Stimulated activated CD8-positive, alpha-beta memory T cell treated with anti-CD3 and anti-CD28 coated beads, Interleukin-2, amount 100 ng/mL, for 1 hour (primary cell): ENCODE measurements at places on chromosomes 16 and 17.
A peak's percentile ranks its signal among the peaks of the same experiment; 100 is the strongest.

DNA sequence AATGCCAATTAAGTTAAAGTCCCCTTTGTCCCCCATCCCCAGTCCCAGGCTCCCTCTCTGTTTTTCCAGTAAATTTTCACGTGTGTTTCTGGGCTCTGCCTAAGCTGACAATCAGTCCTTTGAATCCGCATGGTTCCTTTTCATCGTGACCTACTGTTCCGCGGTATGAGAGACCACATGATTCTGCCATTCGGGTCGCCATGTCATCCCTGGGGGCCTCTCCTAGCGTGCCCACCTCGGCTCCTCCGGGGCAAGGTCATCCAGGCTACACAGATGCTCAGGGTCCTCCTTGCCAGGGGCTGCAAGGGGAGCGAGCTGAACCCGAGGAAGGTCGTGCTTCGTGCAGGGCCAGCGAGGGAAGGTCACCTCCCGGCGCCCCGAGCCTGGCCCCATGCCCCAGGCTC is 157.6 kb downstream of the RAB11FIP4 start:
- DNase-seq, result no peak

DNA sequence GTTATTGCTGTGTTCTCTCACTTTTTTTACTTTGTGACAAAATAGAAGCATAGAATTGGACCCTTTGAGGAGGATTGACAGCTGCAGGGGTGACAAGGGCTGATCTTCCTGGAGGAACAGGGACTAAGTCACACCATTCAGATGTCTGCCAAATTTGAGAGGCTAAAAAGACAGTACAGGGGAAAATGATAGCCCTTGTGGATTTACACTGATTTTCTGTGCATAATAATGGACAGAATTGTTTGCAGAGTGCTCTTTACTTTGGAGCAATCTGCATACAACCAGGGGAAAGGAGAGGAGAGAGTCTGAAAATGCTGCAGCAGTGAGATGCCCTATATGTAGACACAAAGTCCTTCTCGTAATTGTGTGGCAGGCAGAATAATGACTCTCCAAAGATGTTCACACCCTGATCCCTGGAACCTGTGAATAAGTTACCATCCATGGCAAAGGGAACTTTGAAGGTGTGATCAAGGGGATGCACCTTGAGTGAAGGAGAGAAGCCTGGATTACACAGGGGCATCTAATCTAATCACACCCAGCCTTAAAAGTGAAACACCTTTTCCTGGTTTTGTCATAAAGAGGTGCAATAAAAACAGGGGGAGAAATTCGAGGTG is 221.4 kb upstream of the CPHXL start:
- no peak for DNase-seq

- no peak for DNase-seq
Measured at GRCh38 chr16:68737730-68738629, 888 bp downstream of the CDH1 start.

DNA sequence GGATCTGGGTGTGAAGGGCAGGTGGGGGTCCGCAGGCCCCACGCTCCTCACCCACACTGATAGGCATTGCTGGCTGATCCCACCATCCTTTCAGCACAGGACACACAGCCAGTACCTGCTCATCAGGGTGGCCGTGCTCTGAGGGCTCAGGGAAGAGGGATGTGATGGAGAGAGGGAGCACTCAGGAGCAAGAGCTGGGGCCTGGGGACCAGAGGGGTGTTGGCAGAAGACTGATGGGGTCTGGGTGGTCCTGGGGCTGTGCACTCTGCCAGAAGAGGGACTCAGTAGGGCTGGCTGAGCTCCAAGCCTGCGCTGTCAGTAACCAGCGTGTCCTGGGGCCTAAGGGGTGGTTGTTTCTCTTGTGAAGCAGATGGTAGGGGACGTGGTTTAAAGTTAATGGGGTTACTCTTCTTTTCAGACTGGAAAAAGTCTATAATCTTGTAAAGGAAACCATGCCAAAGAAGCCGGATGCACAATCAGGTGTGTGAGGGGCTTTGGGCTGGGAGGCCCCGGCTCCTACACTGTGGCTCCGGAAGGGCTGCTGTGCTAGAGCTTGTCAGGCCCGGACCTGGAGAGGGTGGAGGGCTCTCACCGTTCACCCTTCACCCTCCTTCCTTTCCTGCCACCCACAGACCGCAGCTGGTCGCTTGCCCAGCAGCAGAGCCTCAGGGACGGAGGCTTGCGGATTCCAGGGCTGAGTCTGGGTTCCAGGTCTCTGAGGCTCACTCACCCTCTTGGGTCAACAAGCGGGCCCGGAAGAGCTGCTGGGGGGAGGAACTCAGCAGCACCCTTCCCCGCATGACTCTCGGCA is 27.8 kb downstream of the POLR3E start:
- no peak for DNase-seq

- no peak for DNase-seq
Measured at GRCh38 chr17:82931699-82932517, 92.1 kb upstream of the ZNF750 start.

GRCh38 chr17:79877041-79877440 is 37.8 kb upstream of the CBX4 start:
- DNase-seq, result no peak

DNA sequence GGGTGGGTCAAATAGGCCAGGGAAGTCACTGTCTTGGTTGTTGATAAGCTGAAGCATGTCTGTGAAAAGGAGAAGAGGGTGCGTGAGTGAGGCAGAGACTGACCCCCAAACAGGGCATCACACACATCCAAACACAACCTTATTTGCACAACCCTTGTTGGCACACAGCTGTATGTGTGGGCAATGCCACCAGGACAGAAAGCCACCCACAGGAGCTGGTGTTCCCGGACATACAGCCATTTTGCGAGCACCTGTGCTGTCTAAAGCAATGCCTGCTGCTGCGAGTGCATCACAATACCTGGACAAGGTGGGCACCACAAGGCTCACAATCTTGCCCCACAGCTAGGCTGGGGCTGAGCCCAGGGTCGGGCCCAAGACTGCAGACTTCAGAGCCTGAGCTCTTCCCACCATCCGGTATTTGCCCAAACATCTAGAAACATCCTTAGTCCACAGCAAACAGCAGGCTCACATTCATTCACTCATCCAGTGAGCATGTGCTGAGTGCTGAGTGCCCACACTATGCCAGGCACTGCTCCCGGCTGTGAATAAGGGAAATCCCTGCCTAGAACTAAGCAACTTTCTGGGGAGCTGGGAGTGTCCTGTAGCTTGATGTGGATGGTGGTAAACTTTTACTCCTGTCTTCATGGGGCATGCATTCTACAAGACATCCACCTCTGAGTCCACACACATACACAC is 16.2 kb downstream of the SREBF1 start:
- no peak for DNase-seq

DNA sequence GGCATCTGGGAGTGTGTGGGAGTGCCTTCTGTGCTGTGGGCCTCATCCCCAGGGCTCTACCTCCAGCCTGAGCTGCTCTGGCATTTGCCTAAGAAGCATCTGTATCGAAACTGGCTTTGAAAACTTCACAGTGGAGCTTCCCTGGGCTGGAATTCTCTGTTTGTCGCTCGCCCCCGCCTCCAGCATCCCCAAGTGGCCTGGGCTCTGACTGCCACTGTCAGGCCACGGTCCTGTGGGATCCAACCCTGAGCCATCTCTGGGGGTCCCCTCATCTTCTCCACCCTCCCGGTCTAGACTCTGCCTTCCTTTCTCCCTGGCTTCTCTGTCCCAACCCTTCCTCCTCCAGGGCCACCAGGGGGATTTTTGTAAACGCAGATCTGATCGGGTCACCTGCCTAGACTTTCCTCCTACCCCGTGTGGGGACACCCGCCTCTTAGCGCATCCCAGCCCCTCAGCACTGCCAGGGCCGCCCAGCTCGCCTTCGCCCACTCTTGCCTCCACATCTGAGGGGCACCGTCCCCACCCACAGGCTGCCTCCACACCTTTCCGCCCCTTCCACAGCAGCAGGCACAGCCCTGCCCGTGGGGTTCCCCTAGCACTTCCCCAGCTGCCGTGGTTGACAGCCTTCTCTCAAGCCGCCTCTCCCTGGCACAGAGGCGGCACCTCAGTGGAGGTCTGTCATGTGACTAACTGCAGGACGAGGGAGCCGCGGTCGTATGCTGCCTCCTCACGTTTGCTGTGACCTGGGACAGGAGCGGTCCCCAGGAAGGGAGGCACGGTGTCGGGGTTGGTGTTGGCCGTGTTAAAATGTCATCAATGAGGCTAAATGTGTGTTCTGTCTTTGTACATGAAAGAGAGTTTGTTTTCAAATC is 12.0 kb downstream of the TBC1D24 start:
- DNase-seq, result peak; percentile 51

DNA sequence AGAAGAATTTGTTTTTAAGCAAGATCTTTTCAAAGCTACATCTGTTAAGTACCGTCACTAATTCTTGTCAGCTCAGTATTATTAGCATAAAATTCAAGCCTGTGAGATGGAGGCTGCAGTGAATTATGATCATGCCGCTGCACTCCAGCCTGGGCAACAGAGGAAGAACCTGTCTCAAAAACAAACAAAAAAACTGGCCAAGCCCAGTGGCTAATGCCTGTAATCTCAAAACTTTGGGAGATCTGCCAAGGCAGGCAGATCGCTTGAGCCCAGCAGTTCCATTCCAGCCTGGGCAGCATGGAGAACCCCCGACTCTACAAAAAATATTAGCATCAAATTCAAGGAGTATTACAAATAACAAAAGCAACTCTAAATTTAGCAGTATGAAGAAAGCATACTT is 88.0 kb downstream of the STXBP4 start:
- DNase-seq, result no peak

GRCh38 chr17:51590071-51590656 is 329.8 kb downstream of the UTP18 start:
- DNase-seq, result no peak

DNA sequence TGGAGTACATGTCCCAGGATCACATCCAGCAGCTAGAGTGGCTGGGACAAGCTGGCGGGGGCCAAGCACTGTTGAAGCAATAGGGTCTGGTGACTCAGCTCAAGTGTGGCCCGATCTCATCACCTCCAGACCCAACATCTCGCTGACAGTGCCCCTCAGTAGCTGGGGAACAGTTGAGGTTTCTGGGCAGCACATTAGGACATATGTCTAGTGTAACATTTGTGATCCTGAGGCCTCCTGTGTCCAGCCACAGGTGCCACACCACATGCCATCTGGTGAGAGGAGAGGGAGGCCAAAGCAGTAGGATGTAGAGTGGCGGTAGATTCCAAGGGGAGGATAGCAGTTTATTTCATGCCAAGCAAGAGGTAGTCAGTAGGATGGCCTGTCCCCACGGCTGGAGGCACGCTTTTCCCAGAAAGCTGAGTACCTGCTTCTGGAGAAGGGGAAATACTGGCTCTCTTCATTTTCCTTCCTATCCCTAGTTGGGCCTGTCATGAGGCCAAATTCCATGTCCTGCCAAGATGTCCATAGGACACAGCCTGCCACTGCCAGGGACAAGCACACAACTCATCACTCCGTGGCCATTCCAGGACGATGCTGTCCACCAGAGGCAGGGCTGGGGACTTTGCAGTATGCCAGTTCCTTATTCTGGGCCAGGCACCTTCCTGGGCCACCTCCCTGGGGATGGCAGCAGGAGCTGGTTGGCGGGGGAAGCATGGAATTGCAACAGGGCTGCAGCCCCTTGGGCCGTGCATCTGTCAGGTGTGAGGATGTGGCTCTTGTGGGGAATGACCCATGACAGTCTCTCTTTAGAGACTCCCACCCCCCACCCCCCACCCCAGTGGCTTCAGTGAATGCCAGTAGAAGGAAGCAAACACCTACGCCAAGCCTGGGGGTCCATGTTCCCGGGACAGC is 24.0 kb downstream of the GGA3 start:
- DNase-seq, result no peak

DNA sequence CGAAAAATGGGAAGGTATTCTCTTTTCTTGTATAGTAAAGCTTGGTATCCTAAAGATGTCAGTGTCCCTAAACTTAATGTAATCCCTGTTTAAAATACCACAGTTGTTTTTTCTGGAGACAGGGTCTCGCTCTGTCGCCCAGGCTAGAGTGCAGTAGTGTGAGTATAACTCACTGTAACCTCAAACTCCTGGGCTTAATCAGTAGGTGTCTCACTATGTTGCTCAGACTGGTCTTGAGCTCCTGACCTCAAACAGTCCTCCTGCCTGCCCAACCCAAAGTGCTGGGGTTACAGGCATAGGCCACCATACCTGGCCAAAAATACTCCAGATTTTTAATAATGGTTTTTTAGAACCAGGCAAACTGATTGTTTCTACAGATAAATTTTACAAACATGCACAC is 8.2 kb downstream of the DCAF7 start:
- no peak for DNase-seq

- DNase-seq, result no peak
Measured at GRCh38 chr17:7138800-7139381, 24.3 kb upstream of the ASGR2 start.

DNA sequence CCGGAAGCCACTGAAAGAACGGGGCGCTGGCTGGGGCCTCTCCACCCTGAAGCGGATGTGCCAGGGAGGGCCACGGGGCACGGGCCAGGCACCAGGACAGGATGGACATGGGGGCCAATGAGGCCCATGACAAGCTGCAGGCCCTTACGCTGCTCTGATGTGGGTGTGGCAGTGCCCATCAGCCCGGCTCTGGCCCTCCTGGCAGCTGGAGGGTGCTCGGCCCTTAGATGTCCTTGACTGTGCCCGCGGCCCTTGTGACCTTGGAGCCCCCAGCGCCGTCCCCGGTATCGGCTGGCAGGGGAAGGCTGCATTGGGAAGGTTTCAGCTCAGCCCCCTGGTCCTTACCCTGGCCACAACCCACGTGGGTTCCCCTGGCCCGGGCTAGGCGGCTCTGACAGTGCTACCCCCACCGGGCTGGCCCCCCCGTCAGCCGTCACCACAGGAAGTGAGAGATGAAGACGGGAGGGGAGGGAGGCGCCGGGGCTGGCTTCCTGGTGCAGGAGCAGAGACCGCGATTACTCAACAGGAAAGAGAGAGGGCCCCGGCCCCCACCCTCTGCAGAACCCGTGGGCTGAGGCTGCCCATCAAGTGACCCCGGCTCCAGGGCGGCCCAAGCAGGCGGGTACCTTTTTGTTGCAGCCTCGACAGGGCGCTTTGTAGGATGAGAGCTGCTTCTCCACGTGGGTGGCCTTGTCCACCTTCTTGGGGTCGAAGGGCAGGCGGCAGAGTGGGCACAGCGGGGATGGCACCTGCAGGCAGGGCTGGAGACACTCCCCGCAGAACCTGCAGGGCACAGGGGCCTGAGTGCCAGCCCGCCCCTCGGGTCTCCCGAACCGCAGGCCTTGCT is 5.3 kb downstream of the RNF166 start:
- DNase-seq, result peak; percentile 93

GRCh38 chr17:42025936-42026335 is 6.0 kb downstream of the NKIRAS2 start:
- no peak for DNase-seq

DNA sequence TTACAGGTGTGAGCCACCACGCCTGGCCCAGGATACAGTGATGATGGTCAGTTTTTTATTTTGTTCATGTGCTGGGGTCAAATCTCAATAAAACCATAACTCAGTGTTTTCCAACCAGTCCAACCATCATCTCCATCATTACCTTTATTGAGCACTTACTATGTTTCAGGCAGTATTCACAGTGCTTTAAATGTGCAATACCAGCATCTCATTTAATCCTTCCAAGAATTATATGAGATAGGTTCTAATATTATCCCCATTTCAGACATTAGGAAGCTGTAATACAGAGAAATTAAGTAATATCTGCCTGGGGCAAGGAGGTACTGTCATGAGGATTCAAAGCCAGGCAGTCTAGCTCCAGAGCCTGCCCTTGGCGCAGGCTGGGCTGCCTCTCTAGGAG is 36.9 kb upstream of the TANGO6 start:
- DNase-seq, result no peak

- DNase-seq, result no peak
Measured at GRCh38 chr17:50037321-50038107, 18.4 kb upstream of the ITGA3 start.

GRCh38 chr17:28526381-28526780 is 20.2 kb downstream of the FOXN1 start:
- DNase-seq, result no peak
